ENCODE measurements at places on chromosomes 1 and 21.

DNA sequence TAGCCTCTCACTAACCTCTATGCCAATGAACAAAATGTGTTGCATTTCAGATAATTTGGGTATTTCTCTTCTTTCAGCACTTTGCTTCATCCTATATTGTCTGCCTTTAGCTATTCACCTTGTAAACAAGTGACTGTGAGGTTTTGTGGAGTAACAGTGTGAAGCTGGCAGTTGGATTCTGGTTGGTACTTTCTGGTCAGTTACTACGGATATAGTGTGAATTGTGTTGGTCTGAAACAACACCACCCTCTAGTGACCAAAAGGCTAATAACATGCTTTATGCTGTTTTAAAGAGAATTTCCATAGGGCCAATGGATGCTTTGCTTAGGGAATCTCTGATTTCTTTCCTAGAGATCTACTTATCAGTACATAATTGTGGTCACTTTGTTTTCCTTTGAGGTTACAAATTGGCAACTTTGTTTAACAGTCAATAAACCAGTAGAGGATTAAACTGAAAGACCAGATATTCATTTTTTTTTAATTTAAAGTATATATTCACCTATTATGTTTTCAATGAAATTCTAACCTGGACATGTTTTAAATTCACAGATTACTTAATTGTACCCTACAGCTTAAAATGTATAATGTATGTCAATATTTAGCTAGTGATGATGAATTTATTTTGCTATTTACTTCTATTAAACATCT lies 2.5 kb upstream of the PTGER3 start:
- no peak for DNase-seq

DNA sequence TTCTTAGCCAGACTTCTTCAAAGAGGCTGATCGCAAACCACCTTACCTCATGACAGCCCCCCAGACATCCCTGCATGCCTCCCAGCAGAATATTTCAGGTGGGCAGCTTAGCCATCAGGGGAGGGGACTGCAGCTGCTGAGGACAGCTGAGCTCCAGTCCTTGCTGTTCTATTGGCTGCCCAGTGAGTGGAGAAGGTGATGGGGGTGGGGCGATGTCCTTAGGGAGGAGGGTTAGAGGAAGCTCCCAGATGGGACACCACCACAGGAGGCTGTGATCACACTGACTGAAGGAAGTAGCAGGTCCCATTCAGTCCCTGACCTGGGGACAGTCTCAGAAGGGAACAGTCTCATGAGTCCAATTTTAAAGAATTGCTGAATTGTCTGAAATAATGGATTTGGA lies 38.3 kb downstream of the GJA5 start:
- DNase-seq, result no peak

- DNase-seq, result no peak
Measured at GRCh38 chr1:168683871-168684270, 45.1 kb downstream of the DPT start.

DNA sequence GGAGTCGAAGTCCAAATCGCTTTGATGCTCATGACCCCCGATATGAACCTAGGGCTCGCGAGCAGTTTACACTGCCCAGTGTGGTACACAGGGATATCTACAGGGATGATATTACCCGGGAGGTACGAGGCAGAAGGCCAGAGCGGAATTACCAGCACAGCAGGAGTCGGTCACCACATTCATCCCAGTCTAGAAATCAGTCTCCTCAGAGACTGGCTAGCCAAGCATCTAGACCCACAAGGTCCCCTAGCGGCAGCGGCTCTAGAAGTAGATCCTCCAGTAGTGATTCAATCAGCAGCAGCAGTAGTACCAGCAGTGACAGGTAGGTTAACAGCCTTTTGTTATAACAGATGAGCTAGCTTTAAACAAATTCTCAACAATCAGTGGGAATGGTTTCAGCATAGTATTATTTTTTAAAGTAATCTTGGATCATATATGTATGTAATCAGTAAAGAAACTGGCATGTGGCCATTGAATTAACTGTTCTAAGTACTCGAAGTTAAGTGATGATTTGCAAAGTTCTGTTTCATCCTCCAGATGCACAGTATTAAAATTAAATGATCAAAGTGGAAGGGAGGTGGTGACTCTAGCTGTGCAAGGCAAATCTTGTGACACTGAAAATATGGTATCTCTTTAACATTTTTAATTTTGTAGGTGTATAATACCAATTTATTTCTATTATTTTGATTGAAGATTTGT lies 29.0 kb downstream of the SPEN start:
- DNase-seq, result no peak

DNA sequence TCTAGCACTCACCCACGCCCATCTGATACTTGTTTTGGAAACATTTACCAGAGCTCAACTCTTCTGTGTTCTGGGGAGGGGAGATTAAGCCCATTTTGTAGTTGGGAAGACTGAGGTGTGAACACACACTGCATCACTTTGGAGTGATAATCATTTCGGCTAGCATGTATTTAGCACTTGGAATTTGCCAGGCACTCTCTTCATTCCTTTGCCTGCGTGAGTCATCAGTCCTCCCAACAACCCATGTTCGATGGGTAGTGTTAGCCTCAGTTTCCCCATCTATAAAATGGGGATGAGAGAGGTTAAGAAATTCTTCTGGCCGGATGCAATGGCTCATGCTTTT lies 182.8 kb upstream of the TMEM51 start:
- no peak for DNase-seq

GRCh38 chr1:93763704-93764365 lies 82.2 kb upstream of the BCAR3 start:
- no peak for DNase-seq

Measured in effector memory CD4-positive, alpha-beta T cell (primary cell).